ENCODE measurements at places on chromosomes 16 and 17.

DNA sequence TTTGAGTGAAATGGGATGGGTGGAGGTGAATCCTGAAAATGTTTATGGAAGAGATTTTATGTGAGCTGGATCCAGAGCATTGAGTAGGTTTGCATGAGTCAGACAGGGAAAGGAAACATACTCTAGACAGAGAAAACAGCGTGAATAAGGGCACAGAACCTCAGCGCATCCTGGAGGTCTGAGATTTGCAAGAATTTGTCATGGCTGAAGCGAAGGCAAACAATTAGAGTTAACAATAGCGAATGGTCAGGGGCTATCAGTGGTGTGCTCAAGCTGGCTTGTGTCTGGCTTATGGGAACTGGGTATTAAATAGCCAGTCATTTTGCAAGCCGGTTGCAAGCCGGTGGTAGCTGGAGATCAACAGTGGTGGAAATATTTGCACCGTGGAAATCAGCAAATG is 36.4 kb downstream of the MAP2K6 start:
- DNase-seq = no peak

- no peak for DNase-seq
Measured at GRCh38 chr17:30134551-30134950, 17.9 kb downstream of the NSRP1 start.

DNA sequence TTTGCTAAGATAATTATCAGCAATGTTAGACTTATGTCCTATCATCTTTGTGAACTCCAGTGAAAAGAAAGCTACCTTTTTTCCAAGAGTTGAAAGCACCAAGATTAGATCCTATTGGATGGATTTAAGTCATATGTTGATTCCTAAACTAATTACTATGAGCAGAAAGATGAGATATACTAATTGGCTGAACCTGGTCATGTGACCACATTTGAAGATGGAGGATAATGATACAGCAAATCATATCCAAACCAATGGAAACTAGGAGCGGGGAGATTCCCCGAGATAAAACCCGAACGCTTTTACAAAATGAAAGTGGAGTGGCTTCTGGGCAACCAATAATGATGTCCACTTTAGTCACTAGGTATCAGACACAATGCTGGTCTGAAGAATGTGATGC is 1060.2 kb upstream of the EEF2KMT start:
- DNase-seq = no peak

GRCh38 chr17:67165201-67165600 is 79.8 kb downstream of the HELZ start:
- DNase-seq = no peak

DNA sequence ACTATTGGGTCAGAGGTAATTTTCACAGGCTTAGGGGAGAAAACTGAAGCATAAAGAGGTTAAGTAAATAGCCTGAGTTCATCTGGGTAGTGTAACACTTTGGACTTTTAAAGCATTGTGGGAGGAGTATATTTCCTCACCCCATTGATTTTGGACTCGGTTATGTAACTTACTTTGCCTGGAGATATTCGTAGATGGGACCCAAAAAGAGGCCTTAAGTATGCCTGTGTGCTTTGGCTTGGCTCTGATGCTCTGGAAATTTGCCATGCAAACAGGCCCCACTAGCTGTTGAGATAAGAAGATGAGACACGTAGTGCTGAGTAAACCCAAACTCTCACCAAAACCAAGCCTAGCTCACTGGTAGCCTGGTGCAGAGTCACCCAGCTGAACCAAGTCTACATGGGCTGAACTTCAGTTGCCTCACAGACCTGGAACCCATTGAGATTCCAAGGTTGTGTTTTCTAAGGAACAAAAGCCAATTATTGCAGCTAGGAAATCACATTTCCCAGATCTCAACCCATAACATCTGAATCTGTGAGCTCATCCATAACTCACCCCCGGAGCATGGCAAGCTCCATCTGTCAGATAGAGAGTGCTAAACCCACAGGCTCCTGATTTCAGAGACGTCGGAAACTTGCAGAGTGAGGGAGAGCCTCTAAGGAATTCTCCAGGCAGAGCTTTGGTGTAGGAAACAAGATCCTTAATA is 536.0 kb upstream of the C16orf82 start:
- DNase-seq = no peak

DNA sequence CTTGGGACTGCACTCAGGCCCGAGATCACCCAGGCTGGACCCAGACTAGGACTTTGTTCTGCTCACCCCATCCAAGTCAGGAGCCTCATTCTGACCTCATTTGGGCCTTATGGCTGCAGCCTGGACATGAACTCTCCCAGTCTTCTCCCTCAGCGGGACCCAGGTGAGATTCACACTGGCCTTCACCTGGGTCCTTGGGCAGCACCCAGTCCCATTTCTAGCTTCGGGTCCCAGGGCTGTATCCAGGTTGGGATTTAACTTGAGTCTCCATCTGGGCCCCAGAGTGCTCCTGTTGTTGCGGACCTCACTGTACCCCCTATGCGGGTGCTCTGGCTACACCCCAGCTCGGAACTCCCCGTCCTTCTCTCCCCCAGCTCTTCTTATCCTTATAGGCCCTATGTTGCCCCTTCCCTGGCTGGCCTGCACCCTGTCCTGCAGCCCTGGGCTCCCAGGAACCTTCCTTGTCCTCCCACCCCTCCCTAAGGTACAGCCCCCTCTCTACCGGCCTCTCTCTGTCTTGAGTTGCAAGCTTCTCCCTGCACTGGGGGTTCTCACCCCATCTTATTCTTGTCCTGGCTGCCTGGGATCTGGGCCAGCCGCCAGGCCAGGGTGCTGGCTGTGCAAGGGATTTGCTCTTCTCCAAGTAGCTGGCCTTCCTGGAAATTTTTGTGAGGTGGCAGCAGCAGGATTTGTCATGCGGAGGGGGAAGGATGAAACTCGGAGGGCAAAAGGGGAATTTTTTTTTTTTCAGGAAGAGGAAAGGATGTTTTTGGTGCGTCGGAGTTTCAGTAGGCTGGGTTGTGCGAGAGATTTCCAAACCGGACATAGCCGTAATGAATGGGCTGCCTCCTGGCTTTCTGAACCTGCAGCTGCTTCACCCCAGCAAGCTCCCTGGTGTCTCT is 904 bp downstream of the MAP2K3 start:
- DNase-seq = no peak

GRCh38 chr17:17724307-17725010 is 43.2 kb downstream of the RAI1 start:
- DNase-seq = no peak

GRCh38 chr17:35740997-35741931 is 9.8 kb downstream of the RASL10B start:
- no peak for DNase-seq

GRCh38 chr16:57531635-57532265 is 4.6 kb downstream of the CCDC102A start:
- DNase-seq = no peak

- no peak for DNase-seq
Measured at GRCh38 chr17:73104450-73104849, 12.0 kb upstream of the SLC39A11 start.

GRCh38 chr17:46163316-46163715 is 29.9 kb downstream of the KANSL1 start:
- DNase-seq = no peak

- DNase-seq = no peak
Measured at GRCh38 chr17:16486373-16487250, 5.4 kb downstream of the LRRC75A start.

GRCh38 chr17:66663041-66663606 is 171.8 kb upstream of the CACNG5 start:
- DNase-seq = no peak

GRCh38 chr17:8345951-8346665 is 6.5 kb downstream of the ODF4 start:
- DNase-seq = no peak

GRCh38 chr16:22369221-22369811 is 5.1 kb downstream of the CDR2 start:
- peak; percentile 49 for DNase-seq

DNA sequence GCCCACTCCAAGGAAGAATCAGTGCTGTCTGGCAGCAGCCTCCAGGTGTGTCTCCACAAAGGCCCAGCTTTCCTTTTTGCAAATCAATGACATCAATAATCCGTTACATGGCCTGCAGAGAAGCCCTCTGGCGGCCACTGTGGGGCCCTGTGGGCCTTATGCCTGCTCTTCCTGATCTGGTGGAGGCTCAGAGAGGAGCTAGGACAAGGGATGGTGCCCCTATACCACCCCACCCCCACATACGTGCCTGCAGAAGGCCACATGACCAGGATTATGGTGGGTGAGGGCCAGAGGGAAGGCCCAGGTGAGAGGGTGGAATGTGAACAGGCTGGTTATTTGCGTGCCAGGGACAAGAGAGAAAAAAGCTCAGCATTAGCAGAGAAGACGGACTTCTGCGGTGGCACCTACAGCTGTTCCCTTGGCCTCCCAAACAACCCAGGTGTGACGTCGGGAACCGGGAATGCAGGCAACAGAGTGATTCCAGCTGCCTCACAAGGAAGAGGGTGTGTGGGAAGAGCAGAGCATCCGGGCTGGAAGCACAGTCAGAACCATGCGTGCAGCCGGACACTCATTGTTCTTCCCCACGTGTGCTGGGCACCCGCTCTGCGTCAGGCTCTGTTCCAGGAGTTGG is 22.5 kb downstream of the EIF4A3 start:
- no peak for DNase-seq

DNA sequence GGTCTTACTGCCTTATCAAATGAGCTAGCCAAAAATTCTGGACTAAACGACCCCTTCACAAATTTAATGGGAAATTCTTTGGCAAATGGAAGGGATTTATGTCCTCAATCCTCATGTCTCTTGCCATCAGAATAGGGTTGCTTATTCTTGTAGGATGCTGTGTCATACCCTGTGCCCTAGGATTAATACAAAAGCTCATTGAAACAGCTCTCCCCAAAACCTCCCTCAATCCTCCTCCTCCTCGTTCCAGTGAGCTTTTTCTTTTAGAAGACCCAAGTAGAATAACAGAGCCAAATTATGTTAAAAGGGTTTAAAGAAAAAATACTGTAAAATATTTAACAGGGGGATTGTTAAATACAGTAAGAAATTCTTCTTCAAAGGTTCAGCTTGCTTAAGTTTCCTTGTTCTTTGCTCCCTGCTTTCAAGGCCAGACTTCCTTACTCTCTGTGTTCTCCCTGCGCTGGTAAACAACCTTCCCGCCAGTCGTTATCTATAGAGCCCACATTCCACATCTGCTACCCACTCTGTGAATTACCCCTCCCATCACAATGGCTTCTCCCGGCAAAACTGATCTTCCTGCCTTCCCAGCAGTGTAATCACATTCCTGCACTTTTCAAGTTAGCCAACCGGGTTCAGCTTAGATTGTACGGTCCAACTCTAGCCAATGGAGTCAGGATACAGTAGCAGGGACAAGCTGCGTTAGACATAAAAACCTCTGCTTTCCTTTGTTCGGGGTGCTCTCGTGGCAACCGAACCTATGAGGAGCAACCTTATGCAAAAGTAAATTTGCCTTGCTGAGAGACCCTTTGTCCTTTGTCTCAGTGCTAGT is 9.7 kb downstream of the HPR start:
- DNase-seq = no peak

DNA sequence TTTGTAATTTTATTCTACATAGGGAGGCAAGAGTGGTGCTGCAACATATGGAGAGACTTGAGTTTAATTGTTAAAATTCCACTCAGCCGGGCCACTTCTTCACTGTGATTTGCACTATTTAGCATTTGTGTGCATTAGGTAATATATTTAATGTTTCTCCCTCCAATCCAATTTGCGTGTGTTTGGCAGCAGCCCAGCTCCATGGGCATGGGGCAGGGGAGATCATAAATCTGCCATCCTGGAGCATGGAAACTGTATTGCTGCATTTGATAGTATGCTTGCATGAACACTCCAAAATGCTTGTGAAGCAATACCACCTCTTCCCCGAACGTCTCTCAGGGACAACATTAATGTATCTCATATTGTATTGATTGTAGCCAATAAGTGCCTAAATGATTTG is 339.1 kb upstream of the RBFOX1 start:
- DNase-seq = no peak

GRCh38 chr17:50206604-50207293 is 5.3 kb upstream of the COL1A1 start:
- no peak for DNase-seq

DNA sequence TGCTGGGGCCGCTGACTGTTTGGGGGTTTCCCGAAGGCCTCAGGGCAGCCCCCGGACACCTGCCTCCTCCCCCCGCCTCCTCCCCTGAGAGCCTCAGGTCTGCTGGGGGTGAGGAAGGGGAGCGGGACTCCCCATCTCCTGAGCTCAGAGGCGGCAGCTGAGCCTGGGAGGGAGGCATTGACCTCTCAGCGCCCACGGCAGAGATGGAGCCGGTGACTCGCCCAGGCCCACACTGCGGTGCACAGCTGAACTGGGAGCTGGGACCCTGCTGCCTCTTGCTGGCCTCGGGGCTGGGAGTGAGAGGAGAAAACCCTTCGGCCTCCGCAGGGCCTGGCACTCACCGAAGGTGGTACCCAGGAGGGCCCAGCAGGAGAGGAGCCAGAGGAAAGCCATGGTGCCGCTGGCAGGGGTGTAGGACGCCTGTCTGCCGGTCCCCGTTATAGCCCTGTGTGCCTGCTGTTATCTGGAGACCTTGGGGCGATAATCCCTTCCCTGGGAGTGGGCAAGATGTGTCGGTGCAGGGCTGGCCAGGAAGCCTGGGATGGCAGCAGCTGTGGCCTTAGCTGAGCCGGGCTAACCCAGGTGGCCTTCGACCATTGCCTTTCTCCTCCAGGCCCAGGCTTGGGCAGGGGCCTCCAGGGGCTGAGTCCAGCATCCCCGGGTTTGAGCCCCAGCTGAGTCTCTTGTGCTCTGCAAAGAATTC is at the start of gene CTRB2:
Gene CTRB2, minus strand, starts transcription at position 413 of the 703 bp plus-strand sequence. Its CDS starts 20 bp downstream, at position 393.
- no peak for DNase-seq

Data from CD4-positive, alpha-beta T cell (primary cell).